ENCODE measurements at places on chromosomes 11 and 22.

GRCh38 chr11:134752964-134753770 lies 341.1 kb upstream of the B3GAT1 start:
- no peak for DNase-seq

GRCh38 chr11:114880442-114880841 lies 202.1 kb downstream of the NXPE2 start:
- no peak for DNase-seq

DNA sequence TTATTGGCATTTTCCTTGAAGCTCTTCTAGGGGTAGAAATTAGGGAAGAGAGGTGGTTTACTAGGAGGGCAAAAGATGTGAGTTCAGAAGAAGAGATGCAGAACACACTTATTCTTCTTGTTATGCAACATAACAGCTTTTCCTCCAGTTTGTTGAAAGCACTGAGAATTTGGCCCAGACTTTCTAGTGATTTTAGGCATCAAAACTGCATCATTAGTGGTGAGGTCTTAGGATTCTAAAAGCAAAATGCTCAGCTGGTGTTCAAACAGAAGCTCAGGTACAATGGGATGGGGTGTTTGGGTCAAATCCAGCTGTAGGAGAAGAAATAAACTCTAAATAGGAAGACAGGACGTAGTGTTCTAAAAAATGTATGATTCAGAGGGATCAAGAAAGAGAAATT lies 221.1 kb downstream of the OPCML start:
- DNase-seq, result no peak

GRCh38 chr22:44676441-44677352 lies 25.3 kb upstream of the PRR5 start:
- no peak for DNase-seq

DNA sequence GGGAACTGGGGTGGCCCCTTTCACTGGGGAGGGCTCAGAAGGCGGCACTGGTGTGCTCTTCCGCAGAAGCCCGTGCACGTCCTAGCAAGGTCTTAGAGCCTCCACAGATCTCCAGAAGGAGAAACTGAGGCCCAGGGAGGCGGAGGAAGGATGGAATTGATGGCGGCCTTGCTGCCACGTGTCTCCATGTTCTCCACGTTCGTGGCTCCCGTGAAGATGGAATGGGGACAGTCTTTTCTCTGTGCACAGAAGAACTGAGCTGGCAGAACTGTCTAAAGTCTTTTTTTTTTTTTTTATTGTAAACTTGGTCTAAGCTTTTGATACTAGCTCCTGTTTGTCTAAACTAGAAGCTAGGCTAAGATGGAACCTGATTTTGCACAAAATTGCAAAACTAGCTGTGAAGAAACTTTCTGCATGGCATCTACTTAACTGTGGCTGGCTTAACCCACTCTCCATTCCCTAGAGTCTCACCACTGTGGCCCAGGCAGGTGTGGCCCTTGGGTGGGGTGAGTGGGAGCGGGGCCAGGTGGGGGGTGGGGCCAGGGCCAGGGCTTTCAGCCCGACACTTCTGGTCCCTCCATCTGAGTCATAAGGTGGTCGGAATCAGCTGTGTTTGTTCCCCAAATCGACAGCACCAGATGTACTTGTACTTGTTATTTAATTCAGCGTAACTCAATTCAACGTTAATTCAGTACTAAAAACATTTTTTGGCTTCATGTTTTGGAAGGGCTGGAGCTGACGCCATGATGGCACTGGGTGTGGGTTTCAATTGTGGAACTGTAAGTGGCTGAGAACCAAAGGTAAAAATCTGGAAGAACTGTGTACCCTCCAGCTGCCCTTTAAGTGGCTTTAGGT lies 120.7 kb downstream of the MPPED1 start:
- DNase-seq, result no peak

GRCh38 chr22:50085211-50085972 lies at the start of gene MLC1:
MLC1 (minus strand) TSS chr22:50085426; CDS start chr22:50084902, 524 bp downstream.
- DNase-seq, result peak; percentile 53

DNA sequence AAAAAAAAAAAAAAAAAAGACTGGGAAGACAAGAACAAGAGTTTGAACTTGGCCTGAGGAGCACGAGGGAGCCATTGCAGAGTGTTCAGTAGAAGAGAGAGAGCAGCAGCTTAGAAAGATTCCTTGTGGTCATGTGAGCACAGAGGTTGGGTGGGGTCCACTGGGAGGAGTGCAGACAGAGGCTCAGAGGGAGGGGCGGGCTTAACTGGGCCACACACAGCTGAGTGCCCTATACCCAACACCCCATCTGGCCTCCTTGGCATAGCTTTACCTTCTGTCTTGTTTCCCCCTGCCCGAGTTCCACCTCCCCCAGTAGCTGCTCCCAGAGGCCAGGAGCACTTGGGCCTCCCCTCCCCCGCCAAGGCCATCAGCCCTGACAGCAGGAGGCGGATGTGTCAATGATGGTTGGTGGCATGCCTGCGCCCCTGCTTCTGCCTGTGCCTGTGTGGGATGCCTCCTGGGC lies 12.1 kb downstream of the C11orf86 start:
- DNase-seq, result no peak

GRCh38 chr11:13268791-13269190 lies 8.8 kb upstream of the BMAL1 start:
- DNase-seq, result no peak

DNA sequence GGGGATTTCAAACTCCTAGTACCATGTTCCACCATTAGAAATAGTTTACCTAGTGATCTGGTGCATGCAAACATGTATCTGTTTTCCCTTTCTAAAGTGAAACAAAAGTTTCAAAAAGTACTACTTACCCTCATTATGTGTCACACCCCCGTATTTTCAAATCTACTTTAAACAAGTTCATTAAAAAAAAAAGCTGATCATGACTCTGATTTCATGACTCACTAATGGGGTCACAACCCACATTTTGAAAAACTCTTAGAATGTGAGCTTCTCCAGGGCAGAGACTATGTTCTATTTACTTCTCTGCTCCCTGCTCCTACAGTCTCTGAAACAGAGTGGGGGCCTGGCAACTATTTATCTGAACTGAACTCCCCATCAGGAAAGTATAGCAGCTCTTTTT lies 18.2 kb downstream of the CHRM1 start:
- DNase-seq, result no peak

GRCh38 chr22:45830531-45831245 lies 146.3 kb downstream of the WNT7B start:
- DNase-seq, result no peak

DNA sequence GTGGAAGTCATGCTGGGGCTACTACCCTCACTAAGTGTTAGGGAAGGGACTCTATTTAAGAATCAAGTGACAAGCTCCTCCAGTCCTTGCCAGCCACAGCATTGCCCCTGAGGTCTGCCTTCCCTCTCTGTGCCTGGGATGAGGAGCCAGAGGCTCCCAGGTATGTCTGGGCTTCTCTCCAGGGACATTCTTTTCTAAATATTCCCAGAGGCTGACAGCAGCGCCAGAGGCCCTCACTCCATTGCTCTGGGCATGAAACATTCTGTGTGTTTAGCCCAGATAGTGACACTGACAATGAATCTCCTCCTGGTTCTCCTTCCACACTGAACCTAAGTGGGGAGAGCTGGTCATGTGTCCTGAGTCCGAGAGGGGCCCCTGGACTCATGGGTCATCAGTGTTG lies 2.2 kb downstream of the OR51E1 start:
- DNase-seq, result no peak

DNA sequence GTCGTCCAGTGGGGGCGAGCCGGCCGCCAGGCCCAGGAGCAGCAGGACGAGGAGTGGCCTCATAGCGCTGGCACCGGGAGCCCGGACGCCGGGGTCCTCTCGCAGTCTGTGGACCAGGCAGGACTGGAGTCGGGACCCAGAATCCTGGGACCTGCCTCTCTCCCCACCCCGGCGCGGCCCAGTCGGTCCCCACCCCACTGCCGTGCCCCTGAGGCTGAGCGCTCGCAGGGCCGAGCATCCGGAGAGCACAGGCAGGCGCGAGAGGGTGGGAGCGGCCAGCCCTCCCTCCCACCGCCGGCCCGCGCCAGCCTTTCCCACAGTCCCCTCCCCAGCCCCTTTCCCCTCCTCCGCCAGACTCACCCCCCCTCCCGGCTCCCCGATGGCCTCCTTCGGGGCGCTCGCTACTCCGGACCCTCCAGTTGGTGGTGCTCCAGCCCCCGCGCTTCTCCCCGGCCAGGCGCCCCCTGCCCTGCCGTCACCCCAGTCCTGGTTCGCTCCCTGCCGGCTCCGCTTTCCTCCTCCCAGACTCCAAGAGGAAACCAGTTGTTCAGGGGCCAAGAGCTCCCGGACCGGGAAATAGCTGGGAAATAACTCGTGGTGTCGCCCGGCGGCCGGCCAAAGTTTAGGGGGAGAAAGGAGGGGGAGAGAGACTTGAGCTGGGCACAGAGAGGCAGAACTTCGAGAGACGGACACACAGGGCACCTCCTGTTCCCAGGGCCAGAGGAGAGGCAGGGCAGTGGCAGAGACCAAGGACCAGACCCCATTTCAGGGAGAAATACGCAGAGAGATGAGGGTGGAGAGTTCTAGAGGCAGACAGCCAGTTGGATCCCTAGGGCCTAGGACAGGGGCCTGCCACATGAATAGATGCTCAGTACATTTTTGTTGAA lies at the start of gene C1QTNF5:
C1QTNF5 (minus strand) TSS at position 549 of the 887 bp plus-strand sequence; CDS start at position 63, 486 bp downstream.
- no peak for DNase-seq

GRCh38 chr11:110148775-110149744 lies 55.9 kb downstream of the ZC3H12C start:
- no peak for DNase-seq

DNA sequence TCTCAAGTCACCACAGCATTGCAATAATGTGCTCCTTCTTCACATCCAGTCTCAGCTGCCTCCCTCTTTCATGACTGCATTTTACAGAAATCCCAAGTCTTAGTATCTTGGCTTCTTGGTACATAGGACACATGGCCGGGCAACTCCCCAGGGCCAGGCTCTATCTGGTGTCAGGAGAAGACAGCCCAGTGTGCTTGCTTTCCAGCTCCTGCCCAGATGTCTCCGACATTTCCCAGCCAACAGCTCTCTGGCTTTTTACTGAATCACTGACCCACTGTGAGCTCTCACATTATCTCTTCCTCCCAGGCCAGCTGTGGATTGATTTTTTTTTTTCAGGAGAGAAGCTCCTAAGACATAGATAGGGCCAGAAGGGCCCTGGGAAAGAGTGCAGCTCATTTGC lies 346.0 kb upstream of the C11orf87 start:
- no peak for DNase-seq

DNA sequence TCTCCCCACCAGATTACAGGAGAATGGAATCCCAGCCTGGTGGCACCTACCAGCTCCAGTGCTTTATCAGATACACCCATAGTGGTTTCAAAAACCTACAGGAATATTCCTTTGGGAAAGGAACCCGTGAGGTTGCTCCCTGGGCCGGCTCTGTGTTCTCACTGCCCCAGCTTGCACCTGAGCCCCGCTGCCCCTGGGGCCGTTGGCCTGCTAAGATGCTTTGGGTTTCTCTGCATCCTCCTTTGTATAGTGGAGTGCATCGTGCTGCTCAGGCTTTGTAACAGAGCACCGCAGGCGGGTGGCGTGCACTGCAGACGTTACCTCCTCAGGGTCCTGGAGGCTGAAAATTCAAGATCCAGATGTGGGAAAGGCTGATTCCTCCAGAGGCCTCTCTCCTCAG lies 414.1 kb downstream of the BRD1 start:
- no peak for DNase-seq

Measured in stimulated activated effector memory CD8-positive, alpha-beta T cell treated with anti-CD3 and anti-CD28 coated beads, Interleukin-12 subunit alpha, Interleukin-12 subunit beta, amount 100 ng/mL, for 72 hours (primary cell).